ENCODE measurements at places on chromosomes 11 and 22. TPM values are rescaled to one million over a fixed set of nuclear protein-coding genes. Genes with fewer than 3 reads are reported as not detected.

Gene AIFM3
- polyA plus RNA-seq = 3.9 TPM

Gene ELMOD1
- polyA plus RNA-seq = 495 TPM

Gene THOC5
- 15.3 TPM for polyA plus RNA-seq

Gene KLHL35
- polyA plus RNA-seq = 0.74 TPM

Gene TSGA10IP
- polyA plus RNA-seq = 0.73 TPM

Gene SCUBE1
- not detected for polyA plus RNA-seq

Gene CREB3L1
- polyA plus RNA-seq = not detected

Gene CERK
- polyA plus RNA-seq = 52.3 TPM

Gene GPR83
- not detected for polyA plus RNA-seq

Gene BTBD18
- polyA plus RNA-seq = not detected

Gene PKDREJ
- polyA plus RNA-seq = not detected

Gene ADORA2A
- not detected for polyA plus RNA-seq

Gene TRIM66
- not detected for polyA plus RNA-seq

Gene GRK3
- 0.98 TPM for polyA plus RNA-seq

Gene P2RY2
- polyA plus RNA-seq = not detected

Gene MCAM
- 96.9 TPM for polyA plus RNA-seq

Gene SMPD1
- polyA plus RNA-seq = 49.1 TPM

Gene OR5B21
- not detected for polyA plus RNA-seq

Gene KRTAP5-8
- not detected for polyA plus RNA-seq

Gene CELSR1
- 0.13 TPM for polyA plus RNA-seq

Gene NPTXR
- polyA plus RNA-seq = 9.8 TPM

Gene MMP10
- polyA plus RNA-seq = not detected

Gene UBQLNL
- polyA plus RNA-seq = not detected

Gene RTN4RL2
- 0.16 TPM for polyA plus RNA-seq

Gene CLDN5
- 0.17 TPM for polyA plus RNA-seq

Gene DEFB131B
- polyA plus RNA-seq = not detected

Gene LMO1
- polyA plus RNA-seq = 2.1 TPM

Gene CECR2
- polyA plus RNA-seq = 0.75 TPM

Gene MRGPRX4
- polyA plus RNA-seq = not detected

Gene FAM180B
- not detected for polyA plus RNA-seq

Gene HSPB2
- polyA plus RNA-seq = 22.1 TPM

Gene CLMP
- polyA plus RNA-seq = 103 TPM

Gene IL17REL
- not detected for polyA plus RNA-seq

Gene TENM4
- polyA plus RNA-seq = 7.9 TPM

Gene CHEK1
- not detected for polyA plus RNA-seq

All from Purkinje cell (primary cell).